ENCODE measurements at places on chromosomes 1 and 21. TPM values are rescaled to one million over a fixed set of nuclear protein-coding genes. Genes with fewer than 3 reads are reported as not detected.

Gene LCE1E
- not detected for total RNA-seq

Gene PCAT6
- total RNA-seq: 2.5 TPM

Gene APCS
- not detected for total RNA-seq

Gene PROK1
- not detected for total RNA-seq

Gene PTAFR
- 0.29 TPM for total RNA-seq

Gene S100A4
- total RNA-seq: 1,665 TPM

Gene AHCYL1
- 51.4 TPM for total RNA-seq

Gene HSD3B1
- total RNA-seq: not detected

Gene VSIG8
- total RNA-seq: not detected

Gene RAB3GAP2
- total RNA-seq: 12.9 TPM

Gene CFHR2
- total RNA-seq: not detected

Gene TARS2
- total RNA-seq: 25.9 TPM

Gene LCE6A
- not detected for total RNA-seq

Gene IGSF3
- 17.9 TPM for total RNA-seq

Gene MAN1C1
- total RNA-seq: 0.25 TPM

Gene OR2T8
- not detected for total RNA-seq

Gene NBPF6
- not detected for total RNA-seq

Measured in A549 treated with CpdA at 1 μM for 4 hours (cell line).